HAP-1 (cell line): ENCODE measurements at places on chromosomes 11 and 22.

- no peak for DNase-seq
Observed at GRCh38 chr11:122816761-122817520, 21.4 kb upstream of the CRTAM start.

DNA sequence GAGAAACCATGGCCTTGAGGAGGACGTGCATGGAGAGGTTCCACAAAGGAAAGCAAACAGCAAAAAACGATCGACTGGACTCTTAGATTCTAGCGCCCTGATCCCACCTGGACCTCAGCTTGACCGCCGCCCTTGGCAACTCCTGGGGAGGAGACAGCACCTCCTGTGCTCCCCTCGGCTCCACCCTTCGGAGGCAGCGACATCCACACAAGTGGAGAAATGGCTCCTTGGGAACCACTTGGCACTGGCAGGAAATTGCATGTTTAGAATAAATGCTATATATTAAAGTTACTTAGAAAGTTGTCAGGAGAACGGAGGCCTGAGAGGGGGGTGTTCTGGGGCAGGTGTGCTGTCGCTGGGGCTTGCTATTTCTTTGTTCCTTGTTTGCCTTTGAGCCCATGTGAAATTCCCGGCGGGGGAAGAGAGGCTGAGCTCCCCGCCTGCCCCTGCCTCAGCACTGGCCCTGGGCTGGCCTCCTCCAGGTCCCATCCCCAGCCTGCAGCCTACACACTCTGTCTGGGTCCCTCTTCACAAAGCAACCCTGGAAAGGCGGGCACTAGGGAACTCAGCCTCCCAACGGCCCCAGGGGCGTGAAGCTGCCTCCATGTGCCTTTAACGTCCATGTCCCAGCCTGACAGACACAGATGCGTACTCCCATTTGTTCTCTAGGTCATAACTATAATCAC lies 395.3 kb downstream of the BRD1 start:
- no peak for DNase-seq

GRCh38 chr22:29642694-29643093 lies 39.3 kb downstream of the NF2 start:
- no peak for DNase-seq

DNA sequence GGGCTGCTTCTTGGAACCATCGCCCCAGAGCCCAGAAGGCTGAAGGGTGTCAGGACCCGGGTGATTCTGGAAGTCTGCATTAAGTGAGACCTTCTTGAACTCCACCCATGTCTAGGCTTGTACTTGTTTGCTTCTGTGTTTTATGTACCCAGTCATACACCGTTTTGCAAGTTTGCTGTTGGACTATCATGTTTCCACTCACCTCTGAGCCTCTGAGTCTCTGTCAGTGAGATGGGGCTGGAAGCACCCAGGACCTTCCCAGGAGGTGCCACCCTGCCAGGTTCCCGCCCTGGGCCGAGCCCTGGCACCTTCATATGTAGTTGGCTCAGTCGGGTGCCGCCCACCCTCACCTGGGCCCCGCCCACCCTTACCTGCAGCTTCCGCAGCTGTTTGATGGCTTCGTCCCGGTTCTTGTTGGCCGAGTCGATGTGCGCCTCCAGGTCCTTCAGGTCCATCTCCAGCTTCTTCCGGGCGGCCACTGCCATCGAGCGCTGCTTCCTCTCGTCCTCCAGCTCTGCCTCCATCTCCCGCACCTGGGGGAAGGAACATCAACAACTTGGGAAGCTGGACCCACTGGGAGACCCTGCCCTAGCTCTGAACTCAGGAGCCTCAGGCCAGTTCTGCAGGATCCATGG lies 35.1 kb downstream of the APOL1 start:
- no peak for DNase-seq

GRCh38 chr22:48070760-48071159 lies 1308.3 kb downstream of the TBC1D22A start:
- DNase-seq, result no peak

DNA sequence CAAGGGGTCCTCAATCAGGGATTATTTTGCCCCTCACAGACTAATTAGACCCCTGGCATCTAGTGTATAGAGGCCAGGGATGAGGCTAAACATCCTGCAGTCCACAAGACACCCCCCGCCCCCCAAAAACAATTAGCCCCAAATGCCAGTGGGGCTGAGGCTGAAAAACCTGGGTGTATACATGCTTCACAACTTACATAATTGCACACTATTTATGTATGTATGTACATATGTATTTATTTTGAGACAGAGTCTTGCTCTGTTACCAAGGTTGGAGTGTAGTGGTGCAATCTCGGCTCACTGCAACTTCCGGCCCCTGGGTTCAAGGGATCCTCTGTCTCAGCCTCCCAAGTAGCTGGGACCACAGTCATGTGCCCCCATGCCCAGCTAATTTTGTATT lies 28.8 kb upstream of the SHANK2 start:
- no peak for DNase-seq

- no peak for DNase-seq
Observed at GRCh38 chr11:130415731-130416529, 12.5 kb downstream of the ADAMTS8 start.

GRCh38 chr22:37223965-37224551 lies 11.8 kb upstream of the SSTR3 start:
- no peak for DNase-seq

DNA sequence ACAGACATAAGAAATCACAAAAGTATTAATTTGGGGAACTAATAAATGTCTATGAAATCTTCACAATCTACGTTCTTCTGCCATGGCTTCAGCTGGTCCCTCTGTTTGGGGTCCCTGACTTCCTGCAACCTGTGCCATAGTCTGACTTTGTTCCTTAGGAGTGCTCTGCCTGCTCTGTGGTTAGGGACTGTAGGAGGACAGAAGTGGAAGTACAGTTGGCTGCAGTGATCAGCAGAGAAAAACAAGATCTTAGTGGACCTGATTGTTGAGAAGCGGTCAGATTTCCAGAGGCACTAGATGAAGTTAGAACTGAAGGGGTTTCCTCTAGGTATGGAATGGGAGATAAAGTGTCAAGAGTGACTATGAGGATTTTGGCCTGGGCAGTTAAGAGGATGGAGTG lies 80.6 kb downstream of the PPP6R3 start:
- DNase-seq, result no peak

- DNase-seq, result no peak
Observed at GRCh38 chr22:26889802-26890201, 232.4 kb downstream of the MIAT start.

- DNase-seq, result peak; percentile 66
Observed at GRCh38 chr22:35404176-35404575, 4.2 kb downstream of the MCM5 start.

GRCh38 chr11:121235057-121235456 lies 57.5 kb upstream of the SC5D start:
- no peak for DNase-seq

DNA sequence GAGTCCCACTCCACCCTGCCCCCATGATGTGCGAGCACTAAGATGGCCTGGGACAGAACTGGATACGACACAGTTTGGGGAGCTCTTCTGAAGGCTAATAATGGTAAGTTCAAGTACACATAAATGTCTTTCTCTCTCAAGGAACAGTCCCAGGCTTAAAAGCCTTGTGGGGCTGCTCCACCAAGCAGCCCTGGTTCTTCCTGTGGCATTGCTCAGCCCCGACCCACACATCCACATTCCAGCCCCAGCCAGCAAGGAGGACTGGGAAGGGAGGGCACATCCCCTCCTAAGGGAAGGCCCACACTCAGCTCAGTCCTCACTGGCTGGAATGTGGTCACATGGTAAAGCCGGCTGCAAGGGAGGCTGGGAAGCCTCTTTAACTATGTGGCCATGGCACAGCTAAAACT lies 13.3 kb upstream of the MB start:
- no peak for DNase-seq

DNA sequence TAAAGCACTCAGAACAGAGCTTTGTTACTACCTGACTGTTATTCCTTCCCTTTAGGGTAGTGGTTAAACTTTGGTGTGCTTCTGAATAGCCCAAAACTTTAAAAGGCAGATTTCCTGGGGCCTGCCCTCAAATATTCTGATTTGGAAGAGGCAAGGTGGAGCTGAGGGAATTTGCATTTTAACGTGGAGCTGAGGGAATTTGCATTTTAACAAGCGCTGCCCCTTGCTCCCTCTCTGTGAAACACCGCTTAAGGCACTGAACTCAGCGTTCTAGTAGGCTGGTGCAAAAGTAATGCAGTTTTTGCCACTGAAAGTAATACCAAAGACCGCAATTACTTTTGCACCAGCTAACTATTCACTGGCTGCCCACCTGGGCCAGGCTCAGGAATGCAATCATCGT lies 35.0 kb downstream of the TPST2 start:
- peak; percentile 69 for DNase-seq

DNA sequence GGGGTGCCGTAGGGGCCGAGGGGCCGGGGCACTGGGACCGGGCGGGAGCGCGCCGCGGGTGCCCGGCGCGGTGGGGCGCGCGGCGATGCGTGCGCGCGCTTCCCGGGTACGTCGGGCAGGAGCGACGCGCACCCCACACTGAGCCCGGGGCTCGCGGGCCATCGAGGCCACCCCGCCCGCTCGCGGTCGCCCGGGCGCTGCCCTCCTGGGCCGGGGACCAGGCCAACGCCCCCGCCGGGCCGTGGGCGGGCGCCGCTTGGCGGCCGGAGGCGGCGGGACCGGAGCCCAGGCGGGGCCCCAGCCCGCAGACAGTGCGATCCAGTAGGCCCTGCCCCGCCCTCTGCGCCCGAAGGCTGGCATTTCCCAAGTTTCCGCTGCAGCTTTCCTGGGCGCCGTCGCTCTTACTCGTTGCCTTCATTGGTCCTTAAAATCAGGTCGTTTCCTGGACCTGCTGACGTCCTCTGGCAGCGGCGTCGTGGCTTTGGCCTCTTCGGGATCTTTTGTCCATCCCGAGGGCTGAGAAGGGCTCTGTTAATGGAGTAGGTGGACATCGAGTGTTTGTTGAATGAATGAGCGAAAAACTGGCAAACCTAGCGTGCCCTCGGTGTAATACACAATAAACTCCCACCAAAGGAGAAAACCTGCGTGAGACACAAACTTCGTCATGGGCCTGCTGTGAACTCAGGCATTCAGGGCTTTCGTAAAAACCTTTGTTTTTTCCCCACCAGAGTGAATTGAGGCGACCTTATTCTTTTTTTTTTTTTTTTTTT lies 638 bp downstream of the PARVA start:
- peak; percentile 55 for DNase-seq

DNA sequence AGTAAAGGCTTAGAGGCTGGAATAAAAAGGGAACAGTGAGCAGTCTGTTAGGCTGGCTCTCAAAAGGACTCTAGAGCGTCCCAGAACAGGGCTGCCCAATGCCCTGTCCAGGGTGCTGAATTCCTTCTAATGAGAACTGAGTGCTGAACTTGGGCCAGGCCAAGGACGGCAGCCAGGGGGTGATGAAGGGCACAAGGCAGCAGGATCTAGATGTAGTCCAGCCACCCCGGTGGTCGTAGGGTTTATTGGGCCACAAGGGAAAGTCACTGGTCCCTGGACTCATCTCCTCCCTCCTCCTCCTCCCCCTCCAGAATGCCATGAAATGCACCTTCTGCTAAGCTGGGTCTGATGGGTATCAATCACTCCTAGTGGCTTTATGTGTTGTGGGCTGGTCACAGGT lies 19.2 kb downstream of the NPTXR start:
- peak; percentile 87 for DNase-seq

DNA sequence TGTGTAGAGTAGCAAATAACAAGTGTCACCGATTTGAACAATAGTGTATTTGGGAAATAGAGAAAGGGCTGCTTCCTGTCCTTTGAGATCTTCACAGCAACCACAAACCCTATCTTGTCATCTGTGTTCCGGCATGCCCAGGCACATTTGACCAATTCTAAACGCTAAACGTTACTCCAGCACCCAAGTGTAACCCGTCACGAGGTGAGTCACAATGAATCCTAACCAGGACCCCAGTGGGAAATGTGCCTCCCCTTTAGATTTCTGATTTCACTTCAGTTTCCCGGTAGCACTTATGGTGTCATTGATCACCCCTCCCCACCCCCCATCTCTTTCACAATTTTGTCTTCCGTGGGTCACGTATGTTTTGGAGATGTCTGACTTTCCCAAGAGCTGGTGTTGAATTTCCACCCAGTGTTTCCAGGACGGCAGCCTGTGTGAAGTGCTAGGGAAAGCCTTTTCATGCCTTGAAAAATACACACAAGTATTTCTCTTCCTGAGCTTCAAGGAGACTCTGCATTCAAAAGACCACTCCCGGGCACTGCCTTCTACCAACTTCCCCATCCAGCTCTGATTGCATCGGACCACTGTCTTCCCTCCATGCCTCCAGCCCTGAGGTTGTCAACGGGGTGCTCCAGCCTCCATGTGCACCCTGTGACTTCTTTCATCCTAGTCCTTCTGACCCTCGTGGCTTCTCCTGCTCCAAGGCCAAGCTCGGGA lies 10.5 kb upstream of the C11orf24 start:
- DNase-seq, result no peak

DNA sequence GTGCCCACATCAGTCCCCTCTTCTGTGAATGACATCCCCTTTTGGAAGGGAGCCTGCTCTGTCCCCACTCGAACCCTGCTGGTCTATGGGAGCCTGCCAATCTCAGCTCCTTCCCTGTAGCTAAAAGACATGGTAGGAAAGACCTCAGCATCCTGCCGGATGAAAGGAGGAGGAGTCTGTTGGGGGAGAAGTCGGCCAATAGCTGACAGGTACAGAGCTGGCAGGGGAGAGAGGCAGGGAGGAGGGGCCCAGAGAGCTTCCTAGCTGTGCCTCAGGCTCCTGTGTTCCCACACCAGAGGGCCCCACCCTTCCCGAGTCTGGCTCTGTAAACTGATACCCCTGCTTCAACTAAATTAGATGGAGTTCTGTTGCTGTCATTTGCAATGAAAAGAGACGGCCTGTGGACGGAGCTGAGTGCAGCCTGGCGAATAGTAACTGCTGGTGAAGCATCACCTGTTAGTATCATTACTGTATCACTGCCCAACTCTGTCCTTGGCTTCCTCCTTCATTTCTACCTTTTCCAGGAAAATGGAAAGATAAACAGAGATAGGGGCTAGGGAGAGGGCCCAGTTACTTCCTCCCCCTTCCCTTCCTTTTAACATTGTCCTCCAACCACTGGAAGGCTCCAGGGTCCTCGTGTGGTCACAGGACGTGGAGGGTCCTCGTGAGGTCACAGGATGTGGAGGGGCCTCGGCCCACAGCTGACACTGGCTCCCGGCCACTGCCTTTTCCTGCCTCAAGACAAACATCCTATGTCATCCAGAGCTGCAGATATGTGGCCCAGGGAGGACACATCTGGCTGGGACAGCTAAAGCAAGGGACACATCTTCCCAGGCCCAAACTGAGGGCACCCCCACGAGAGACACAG lies 15.1 kb downstream of the FXYD6 start:
- peak; percentile 92 for DNase-seq

DNA sequence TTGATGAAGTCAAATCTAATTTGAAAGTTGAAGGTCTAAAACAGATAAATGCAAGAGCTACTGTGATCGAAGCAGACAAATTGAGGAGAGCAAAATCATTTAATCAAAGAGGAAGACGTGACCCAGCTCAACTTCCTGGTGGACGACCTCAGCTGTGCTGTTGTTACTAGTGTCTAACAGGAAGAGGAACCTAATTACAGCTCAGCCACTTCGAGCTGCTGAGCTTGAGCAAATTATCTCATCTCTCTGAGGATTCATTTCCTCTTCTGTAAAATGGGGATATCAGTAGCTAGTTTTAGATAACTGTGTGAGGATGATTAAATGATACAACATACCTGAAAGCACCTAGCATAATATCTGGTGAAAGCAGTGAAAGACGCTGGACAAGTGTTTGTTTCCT lies 48.6 kb upstream of the OLFML1 start:
- no peak for DNase-seq
